Stimulated activated CD4-positive, alpha-beta T cell treated with anti-CD3 and anti-CD28 coated beads, Interleukin-15, amount 100 ng/mL, for 24 hours (primary cell): ENCODE measurements at places on chromosomes 16 and 17.

GRCh38 chr17:68198931-68199836 lies 48.7 kb upstream of the AMZ2 start:
- DNase-seq = peak; percentile 67

- DNase-seq = no peak
Observed at GRCh38 chr16:66862023-66862520, 17.9 kb downstream of the CA7 start.

DNA sequence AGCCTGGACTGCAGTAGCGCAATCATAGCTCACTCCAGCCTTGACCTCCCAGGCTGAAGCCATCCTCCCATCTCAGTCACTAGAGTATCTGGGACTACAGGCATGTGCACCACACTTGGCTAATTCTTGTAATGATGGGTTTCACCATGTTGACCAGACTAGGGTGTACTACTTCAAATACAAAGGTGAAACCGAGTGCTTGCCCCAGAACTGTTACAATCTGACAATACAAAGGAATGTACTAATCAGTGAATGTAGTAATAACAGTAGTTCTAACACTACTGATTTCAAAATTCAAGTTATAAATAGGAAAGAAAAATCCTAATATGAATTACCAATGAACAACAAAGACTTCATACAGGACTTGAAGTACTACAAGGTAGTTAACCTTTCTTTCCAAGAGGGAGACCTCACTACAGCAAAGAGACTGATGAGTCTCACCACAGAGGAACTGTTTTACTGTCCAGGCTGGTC lies 24.4 kb downstream of the CRK start:
- no peak for DNase-seq

DNA sequence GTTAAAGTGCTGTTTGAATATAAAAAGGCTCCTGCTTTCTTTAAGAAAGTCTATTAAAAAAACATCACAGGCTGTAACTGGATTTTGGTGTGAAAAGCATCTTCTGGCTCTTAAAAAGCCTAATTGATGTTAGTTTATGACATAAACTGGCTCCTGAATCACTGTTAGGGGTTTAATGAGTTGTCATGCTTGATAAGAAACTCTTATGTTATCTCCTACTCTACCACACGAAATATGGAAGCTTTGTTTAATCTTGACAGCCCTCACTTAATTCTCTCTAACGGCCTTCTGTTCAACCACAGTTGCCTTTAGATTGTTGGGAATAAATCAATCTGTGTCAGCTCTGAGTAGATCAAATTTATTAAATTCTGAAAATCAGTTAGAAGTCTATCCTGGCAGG lies 51.5 kb downstream of the CPPED1 start:
- DNase-seq = no peak

- no peak for DNase-seq
Observed at GRCh38 chr16:46787909-46788308, 39.8 kb upstream of the MYLK3 start.

GRCh38 chr16:78729687-78730086 lies 630.2 kb downstream of the WWOX start:
- DNase-seq = no peak

DNA sequence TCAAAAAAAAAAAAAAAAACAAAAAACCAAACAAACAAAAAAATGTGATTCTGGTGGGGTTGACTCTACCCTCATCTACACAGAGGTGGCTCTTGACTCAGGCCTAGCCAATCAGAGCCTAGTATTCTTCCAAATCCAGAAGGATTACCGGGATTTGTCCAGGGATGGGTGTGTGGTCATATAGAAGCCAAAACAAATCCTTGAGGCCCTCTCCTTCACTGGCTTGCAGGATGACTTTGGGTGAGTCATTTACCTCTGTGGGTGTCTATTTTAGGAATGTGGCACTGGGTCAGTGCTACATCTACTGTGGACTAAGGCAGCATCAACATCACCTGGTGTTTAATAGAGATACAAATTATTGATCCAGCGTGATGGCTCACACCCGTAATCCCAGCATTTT lies 93.2 kb upstream of the RBBP6 start:
- no peak for DNase-seq

GRCh38 chr17:71634376-71634775 lies 486.4 kb upstream of the SOX9 start:
- no peak for DNase-seq

- no peak for DNase-seq
Observed at GRCh38 chr16:14545346-14545884, 84.6 kb downstream of the PARN start.

GRCh38 chr17:40312131-40312731 lies 3.3 kb downstream of the RARA start:
- DNase-seq = no peak

- no peak for DNase-seq
Observed at GRCh38 chr17:82218349-82219075, 5.9 kb upstream of the CCDC57 start.

DNA sequence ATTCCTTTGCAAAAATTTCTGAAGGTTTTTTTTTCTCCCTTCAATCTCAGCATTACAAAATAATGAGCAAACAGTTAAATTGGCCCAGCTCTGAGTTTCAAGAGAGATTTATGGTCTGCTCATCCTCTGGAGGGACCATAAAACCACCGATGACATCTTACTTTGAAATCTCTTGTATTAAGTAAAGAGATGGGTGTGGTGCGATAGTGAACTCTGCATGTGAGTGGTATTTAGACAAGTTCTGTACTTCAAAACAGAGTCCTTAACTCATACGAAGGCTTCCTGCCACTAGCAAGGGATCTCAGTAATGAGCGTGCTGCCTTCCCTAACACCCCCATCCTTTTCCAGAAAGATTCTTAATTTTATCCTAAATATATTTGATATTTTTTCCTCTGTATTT lies 2.1 kb downstream of the FAM20A start:
- DNase-seq = no peak

DNA sequence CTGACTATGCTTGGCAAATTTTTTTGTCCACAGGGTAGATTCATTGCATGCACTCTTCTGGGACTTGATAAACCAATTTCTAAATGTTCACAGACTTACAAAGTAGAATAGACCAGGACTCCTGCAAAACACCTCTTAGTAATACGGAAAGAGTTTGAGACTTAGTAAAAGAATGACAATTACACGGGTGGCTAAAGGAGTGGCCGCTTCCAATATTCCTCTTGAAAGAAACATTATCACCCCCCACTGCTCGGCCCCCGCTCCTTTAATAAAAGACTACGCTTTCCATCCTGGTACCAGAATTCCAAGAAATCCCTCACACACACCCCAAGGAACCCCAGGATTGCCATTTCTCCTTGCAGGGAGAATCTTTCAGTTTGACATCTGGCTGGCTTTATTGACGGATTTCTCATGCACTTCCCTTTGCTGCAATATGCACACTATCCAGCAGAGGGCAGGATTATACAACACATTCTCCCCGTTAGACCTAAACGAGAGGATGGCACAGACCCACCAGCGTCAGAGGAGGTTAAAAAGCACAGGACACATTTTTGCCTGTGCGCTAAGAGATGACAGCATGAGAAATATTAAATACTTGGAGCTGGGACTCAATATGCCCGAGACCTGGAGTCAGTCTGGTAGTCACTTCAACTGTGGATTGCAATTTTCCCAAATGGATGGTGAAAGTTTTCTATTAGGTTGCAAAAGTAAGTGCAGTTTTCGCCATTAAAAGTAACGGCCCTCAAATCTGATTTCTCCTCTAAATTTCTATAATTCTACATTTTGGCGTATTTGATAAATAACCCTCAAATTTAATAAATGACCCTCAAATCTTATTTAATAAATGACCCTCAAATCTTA lies 46.6 kb upstream of the NUDT7 start:
- DNase-seq = peak; percentile 65

GRCh38 chr17:18143044-18143936 lies 34.7 kb downstream of the MYO15A start:
- no peak for DNase-seq

GRCh38 chr16:49651996-49652395 lies 203.9 kb downstream of the ZNF423 start:
- no peak for DNase-seq

- DNase-seq = no peak
Observed at GRCh38 chr17:45965812-45966211, 33.2 kb upstream of the STH start.

DNA sequence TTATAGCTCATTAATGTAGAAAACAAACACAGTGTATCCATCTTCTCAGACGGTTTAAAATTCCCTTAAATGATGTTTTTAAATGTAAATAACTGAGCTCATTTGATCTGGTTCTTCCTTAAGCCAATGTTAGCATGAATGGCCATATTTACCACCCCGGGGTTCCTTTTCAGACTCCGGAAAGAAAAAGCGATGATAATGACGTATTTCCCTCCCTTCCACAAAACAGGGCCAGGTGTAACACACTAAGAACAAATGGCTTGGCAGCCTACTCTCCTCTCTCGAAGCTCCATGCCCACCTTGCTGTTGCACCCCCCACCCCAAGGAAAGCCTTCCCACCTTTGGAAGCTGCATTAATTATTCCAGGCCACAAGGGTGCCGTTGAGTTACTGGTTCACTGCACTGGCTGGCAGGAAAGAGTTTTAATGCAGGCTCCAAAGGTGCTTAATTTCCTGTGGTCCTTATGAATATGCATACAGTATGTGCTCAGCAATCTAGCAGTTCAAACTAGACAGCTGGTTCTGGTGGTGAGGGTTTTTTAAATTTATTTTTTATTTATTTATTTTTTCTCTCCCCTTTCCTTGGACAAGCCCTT lies 378.9 kb downstream of the WWOX start:
- DNase-seq = peak; percentile 2

DNA sequence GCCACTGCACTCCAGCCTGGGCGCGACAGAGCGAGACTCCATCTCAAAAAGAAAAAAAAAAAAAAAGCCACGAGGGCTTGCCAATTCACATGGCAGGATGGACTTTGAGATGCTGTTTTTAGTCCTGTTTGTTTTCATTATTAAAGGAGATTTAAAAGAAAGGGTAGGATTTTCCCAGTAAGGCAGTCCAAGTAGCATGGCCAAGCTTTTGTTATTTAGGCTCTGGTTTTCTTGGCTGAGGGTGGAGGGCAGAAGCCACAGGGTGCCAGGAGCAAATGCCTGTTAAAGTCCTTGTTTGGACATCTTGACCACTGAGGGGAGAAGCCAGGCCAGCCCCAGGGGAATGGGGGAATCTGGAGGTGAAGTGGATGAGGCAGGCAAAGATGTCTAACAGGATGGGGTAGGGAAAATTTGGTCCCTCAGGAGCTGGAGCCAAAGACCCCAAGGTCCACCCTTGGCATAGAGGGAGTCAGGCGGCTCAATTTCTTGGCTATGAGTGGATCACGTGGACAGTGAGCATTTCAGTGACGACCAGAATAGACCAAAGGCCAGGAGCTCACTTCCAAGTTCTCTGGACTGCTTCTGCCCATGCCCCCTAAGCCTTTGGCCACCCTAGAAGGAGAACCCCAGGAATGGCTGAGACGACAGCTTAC lies 20.8 kb upstream of the PLLP start:
- DNase-seq = no peak

- no peak for DNase-seq
Observed at GRCh38 chr16:13803974-13804373, 116.0 kb upstream of the ERCC4 start.

DNA sequence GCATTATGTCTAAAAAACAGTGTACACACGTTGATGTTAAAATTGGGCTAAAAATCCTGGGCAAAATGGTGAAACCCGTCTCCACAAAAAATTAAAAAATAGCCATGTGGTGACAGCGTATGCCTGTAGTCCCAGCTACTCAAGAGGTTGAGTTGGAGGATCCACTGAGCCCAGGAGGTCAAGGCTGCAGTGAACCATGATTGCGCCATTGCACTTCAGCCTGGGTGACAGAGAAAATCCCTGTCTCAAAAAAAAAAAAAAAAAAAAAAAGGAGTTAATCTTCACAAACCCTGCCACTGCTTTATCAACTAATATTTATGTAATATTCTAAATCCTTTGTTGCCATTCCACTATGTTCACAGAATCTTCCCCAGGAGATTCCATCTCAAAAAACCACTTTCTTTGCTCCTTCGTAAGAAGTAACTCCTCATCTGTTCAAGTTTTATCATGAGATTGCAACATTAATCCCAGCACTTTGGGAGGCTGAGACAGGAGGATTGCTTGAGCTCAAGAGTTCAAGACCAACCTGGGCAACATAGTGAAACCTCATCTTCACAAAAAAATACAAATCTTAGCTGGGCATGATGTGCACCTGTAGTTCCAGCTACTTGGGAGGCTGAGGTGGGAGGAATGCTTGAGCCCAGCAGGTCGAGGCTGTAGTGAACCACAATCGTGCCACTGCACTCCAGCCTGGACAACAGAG lies 1.9 kb upstream of the C16orf87 start:
- DNase-seq = no peak

DNA sequence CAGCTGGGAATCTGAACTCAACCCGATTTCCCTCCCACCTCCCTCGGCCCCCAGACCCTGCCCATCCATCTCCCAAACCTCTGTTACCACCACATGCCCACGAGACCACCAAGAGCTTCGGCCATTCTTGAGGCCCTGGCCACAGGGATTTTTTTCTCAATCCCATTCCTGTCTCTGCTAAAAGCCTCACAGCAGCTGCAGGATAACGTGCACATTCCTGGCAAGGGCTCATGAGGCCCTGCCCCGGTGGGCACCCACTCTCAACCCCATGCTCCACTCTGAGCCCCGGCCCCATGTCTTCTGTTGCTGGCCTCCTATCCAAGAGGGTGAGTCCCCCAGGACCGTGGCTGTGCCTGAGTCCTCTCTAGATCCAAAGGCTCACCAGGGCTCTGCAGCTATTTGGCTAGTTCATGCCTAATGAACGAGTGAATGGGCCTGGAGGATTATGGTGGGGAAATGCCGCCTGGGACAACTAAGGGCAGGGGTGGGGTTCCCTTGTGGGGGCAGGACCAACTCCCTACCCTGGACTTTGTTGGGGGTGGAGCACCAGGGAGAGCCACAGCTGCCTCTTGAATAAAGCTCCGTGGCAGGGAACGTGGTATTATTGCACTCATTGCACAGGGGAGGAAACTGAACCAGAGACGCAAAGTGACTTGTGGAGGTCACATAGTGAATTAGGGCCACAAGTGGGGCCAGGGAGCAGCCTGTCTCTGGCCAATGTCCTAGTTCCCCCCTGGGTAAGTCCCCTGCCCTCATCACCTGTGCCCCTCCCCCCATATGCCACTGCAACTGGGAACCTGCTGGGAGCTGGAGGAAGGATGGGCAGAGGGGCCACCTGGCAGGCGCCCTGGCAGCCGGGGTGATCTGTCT lies 113.8 kb upstream of the SMURF2 start:
- DNase-seq = no peak

DNA sequence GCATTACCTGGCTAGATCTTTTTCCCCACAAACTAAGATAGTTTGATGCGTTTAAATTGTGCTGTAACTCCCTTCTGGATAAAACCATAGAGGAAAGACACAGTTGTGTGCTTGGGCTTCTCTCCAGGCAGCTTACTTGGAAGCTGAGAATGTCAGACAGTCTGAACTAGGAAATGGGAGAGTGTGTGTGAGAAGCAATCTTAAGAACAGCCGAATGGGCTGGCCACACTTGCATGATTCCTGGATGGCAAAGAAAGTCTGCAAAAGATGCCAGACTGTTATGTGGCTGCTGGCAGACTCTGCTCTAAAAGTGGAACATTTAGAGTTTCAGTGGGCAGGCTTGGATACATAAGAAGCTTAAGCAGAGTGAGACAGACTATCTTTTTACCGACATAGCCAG lies 384.3 kb upstream of the PSMD7 start:
- no peak for DNase-seq
